ENCODE measurements at places on chromosomes 7 and 10. TPM values are rescaled to one million over a fixed set of nuclear protein-coding genes. Genes with fewer than 3 reads are reported as not detected.

Gene NKX1-2
- not detected for total RNA-seq

Gene KIF20B
- 21.1 TPM for total RNA-seq

Gene ZNF33B
- 9.0 TPM for total RNA-seq

Gene ICA1
- total RNA-seq = 10.9 TPM

Gene TAS2R40
- total RNA-seq = not detected

Gene SUN3
- total RNA-seq = not detected

Gene FAM200A
- total RNA-seq = 3.9 TPM

Gene GRM3
- total RNA-seq = not detected

Gene MGMT
- 20.4 TPM for total RNA-seq

Gene FGL2
- 0.25 TPM for total RNA-seq

Gene ARMH3
- total RNA-seq = 6.1 TPM

Gene SLC16A9
- total RNA-seq = 0.13 TPM

Gene FAM180A
- 0.10 TPM for total RNA-seq

Gene RNLS
- total RNA-seq = 1.4 TPM

Gene AKR1C1
- 0.30 TPM for total RNA-seq

Gene IKZF5
- total RNA-seq = 3.2 TPM

Gene POLD2
- 117 TPM for total RNA-seq

Gene KCNMA1
- not detected for total RNA-seq

Gene RNF32
- total RNA-seq = 0.39 TPM

Gene EPDR1
- 6.3 TPM for total RNA-seq

Gene MMRN2
- total RNA-seq = 199 TPM

Gene TUBAL3
- total RNA-seq = 0.07 TPM

Gene UPK3B
- total RNA-seq = 1.1 TPM

Gene EDRF1
- total RNA-seq = 12.6 TPM

Gene NKX6-2
- not detected for total RNA-seq

Gene OR13A1
- total RNA-seq = not detected

Gene SVIL
- total RNA-seq = 29.8 TPM

Gene GFRA1
- 3.7 TPM for total RNA-seq

Gene ZWINT
- 64.2 TPM for total RNA-seq

Gene CALCR
- total RNA-seq = not detected

Gene PDGFA
- total RNA-seq = 87.3 TPM

Gene KDM7A
- 2.0 TPM for total RNA-seq

Gene MUC12
- total RNA-seq = not detected

Gene CYP2W1
- total RNA-seq = not detected

Gene DGKI
- total RNA-seq = 0.20 TPM

Gene CRPPA
- total RNA-seq = 1.4 TPM

Gene MCM10
- 12.2 TPM for total RNA-seq

Gene CALML3
- not detected for total RNA-seq

Gene CPA5
- total RNA-seq = not detected

Gene NEURL1
- total RNA-seq = 0.10 TPM

Gene LIPJ
- not detected for total RNA-seq

Gene ZNF503
- 2.1 TPM for total RNA-seq

Gene ABLIM1
- 43.5 TPM for total RNA-seq

Gene ACSM6
- not detected for total RNA-seq

Gene CYP3A4
- total RNA-seq = not detected

Gene ADAM8
- total RNA-seq = 3.8 TPM

Gene LRMDA
- total RNA-seq = 13.7 TPM

Gene TMEM225B
- 0.15 TPM for total RNA-seq

Gene C7orf57
- 0.15 TPM for total RNA-seq

Gene CTNNA3
- total RNA-seq = not detected

Gene EBLN1
- total RNA-seq = not detected

Gene KEL
- total RNA-seq = not detected

Gene MYO3A
- total RNA-seq = not detected

Gene IFIT1B
- not detected for total RNA-seq

Gene NDUFA5
- total RNA-seq = 24.8 TPM

Gene PCLO
- 0.33 TPM for total RNA-seq

Measured in mammary microvascular endothelial cell (primary cell).